ENCODE measurements at places on chromosomes 5 and 9.

GRCh38 chr5:38905516-38905915, 59.7 kb downstream of the OSMR start:
- DNase-seq, result no peak

GRCh38 chr9:81535542-81536241, 153.7 kb downstream of the TLE1 start:
- peak; percentile 27 for DNase-seq

- DNase-seq, result no peak
These were observed 48.8 kb upstream of the EDIL3 start for GRCh38 chr5:84433461-84433860.

GRCh38 chr9:116027096-116027495, 126.5 kb upstream of the PAPPA start:
- no peak for DNase-seq

DNA sequence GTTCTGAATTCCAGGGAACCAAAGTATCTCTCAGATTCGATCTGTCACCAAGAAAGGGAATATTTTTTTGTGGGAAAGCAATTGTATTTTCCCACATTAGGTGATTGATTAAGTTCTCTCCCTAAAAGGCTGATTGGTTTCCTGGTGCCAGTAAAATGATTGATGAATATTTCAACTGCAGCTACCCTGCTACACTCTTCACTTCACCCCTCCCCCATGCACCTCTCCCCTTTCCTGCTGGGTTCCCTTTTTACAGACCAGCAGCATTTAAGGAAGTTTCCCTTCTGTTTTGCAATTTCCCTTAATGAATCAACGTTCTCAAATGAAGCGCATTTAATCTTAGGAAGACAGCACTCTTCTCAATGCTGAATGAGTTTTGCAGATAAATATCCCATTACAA, 13.1 kb downstream of the NR6A1 start:
- no peak for DNase-seq

GRCh38 chr5:125186911-125187375, 440.5 kb upstream of the ZNF608 start:
- DNase-seq, result no peak

DNA sequence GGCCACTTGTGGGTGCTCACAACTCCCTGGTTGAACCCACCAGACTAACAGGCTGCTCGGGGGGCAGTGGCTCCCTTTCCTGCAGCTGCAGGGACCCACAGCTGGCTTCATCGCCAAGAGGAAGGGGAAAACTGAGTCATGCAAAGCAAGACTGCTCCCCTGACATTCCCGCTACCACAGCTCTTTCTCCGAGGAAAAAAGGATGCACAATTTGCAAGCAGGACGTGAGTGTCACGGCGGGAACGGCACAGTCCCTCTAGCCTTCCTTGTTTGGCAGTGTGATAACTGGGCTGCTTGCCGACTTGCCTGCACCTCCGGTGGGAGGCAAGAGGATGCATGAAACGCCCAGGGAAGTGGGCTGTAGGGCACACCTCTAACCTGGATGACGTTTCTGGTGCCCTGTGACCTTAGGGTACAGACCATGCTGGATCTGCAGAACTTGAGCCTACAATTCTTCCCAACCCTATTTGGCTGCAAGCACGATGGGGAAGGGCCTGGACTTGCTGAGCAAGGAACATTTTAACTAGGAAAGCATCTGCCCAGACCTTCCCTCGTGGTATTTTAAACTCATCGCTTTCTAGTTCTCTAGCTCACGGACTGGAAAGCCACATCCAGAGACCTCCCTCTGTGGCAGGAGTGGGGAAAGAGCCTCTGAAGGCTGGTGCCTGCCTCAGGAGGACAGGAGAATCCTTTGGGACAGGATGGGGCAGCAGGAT, 7.8 kb downstream of the SH3PXD2B start:
- DNase-seq, result no peak

DNA sequence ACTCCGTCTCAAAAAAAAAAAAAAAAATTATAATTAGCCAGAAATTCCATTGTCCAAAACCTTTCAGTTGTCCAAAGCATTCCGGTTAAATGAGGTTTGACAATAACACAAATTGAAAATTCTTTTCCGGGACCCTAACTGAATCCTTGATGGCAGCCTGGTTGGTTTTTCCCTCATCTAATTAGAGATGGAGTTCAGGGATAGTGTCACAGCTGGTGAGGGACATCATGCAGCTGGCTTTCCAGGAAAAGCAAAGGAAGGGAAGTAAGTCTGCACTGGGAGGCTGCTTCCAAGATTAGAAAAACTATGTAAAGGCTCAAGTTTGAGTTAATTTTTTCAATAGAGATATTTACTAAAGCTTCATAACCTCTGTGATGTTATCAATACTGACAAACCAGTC, 195.4 kb downstream of the ADAMTS12 start:
- no peak for DNase-seq

DNA sequence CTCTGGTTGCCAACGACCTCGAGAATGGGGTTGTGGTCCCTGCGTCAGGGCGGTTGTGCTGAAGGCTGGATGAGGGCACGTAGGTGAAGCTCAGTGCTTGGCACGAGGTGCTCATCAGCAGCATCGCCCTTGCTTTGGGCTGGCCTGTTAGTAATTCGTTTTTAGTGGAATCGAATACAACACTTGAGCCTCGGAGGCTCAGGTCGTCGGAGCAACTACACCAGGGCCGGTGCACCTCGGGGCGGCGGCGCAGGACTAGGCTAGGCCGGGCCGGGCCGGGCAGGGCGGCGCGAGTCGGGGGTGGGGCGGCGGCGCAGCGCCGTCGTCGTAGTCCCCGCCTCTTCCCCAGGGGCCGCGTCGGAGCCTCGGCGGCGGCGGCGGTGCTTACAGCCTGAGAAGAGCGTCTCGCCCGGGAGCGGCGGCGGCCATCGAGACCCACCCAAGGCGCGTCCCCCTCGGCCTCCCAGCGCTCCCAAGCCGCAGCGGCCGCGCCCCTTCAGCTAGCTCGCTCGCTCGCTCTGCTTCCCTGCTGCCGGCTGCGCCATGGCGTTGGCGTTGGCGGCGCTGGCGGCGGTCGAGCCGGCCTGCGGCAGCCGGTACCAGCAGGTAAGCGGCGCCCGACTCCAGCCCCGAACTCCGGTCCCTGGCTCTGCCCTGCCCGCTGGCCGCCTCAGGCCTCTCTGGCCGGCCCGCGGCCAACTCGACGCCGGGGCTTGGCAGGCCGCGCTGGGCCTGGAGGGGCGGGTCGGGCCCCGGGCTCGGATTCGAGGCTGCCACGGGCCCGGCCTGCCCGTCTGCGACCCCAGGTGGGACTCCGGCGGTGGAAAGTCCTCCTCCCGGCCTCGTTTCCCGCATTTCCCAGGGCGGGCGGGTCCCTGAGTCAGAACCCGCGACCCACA, at the start of gene NDFIP1:
Gene NDFIP1, plus strand, starts transcription at position 348 of the 899 bp plus-strand sequence. Its CDS starts 196 bp downstream, at position 544.
- DNase-seq, result peak; percentile 82

DNA sequence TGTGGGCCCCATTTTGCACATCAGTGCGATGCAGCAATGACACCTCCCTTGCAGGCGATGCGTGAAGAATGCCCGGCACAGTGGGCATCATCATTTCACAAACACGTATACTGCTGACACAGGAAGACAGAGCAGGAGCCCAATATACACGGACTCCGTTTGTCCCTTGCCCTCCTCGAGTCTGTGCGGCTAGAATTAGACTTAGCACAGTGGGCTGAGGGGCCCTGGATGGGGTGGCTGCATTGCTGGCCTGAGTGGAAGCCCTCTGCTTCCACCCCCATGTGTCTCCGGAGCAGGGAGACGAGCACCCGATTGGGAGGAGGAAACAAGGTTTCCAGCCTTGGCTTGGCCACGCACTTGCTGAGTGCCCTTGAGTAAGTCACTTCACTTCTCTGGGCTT, 40.8 kb downstream of the GSN start:
- no peak for DNase-seq

DNA sequence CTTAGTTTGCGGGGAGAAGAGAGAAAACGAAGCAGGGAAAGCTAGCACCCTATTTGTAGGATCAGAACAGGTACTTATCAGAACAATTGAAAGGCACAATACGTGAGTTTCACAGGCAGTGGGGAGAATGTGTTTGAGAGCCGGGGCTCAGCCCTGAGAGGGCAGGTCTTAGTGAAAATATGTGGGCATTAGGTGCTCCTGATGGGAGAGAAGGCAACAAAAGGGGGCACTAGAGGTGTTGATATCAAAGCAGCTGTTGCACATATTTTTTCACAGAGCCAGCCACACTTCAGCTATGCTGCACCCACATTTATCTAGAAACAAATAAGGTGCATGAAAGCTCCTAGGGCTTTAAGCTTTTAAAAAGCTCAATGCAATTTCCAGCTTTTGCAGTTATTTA, 99.7 kb upstream of the MAN2A1 start:
- DNase-seq, result no peak

- DNase-seq, result no peak
These were observed 60.1 kb upstream of the GNA14 start for GRCh38 chr9:77708064-77708815.

DNA sequence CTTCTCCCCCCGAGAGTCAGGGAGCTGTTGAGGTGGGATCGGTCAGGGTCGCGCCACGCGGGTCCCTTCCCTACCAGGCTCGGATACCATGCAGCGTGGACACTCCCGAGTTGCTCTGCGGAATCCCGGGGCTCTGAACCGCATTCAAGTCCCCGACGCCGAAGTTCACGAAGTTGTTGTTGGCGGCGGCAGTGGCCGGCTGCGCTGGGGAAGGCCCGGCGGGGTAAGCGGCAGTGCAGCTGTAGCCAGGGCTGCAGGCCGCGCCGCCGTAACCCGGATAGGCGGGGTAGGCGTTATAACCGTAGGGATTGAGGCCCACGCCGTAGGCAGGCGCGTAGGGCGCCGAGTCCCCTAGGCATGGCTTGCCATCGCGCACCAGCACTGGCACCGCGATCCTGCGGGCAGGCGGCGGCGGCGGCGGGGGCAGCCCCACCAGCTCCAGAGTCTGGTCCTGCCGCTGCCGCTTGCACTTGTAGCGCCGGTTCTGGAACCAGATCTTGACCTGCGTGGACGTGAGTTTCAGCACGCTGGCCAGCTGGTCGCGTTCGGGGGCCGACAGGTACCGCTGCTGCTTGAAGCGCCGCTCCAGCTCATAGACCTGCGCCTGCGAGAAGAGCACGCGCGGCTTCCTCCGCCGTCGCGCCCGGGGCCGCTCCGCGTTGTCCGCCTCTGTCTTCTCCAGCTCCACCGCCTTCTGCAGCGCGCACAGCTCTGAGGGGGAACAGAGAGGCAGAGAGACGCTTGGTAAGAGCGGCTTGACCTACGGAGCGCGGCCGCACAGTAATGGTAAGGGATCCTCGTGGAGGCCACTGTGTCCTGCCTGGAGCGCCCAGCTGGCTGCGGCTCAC, 2.3 kb downstream of the NKX2-5 start:
- DNase-seq, result no peak

DNA sequence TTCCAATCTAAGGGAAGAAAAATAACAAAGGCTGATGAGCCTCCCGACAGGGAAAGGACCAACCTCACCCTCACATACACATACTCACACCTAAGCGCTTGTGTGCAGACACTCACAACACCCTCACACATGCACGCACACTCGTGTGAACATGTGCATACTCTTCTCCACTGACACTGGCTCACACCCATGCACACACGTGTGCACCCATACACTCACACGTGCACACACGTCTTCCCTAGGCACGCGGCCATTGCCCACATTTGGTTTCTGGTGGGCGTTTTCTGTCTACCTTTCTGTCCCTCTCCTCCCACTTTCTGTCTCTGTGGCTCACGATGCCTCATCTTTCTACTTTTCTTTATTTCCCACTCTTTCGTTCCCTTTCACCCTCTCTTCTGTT, 169.7 kb upstream of the MVB12B start:
- no peak for DNase-seq

- no peak for DNase-seq
These were observed 5.2 kb upstream of the BARX1 start for GRCh38 chr9:93960221-93960970.

DNA sequence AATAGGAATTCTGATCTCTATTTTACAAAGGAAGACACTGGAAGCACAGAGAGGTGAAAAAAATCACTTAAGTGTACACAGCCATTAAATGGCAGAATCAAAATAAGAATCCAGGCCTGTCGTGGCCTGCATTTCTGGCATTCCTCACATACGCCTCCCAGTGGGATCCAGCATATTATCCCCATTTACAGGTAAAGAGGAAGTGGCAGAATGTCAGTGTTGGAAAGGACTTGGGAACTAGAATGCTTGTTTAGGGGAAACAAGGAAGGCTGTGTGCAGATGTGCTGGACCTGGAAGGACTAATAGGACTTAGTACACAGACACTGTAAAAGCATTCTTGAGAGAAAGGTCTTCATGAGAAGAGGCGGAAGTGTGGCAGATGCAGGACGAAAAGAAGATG, 241.8 kb downstream of the TRIM32 start:
- DNase-seq, result no peak

- DNase-seq, result no peak
These were observed 51.7 kb downstream of the SH3GL2 start for GRCh38 chr9:17630531-17630949.

GRCh38 chr9:78053627-78054026, 22.0 kb upstream of the GNAQ start:
- DNase-seq, result no peak

- DNase-seq, result no peak
These were observed 9.8 kb downstream of the COL23A1 start for GRCh38 chr5:178580271-178580955.

DNA sequence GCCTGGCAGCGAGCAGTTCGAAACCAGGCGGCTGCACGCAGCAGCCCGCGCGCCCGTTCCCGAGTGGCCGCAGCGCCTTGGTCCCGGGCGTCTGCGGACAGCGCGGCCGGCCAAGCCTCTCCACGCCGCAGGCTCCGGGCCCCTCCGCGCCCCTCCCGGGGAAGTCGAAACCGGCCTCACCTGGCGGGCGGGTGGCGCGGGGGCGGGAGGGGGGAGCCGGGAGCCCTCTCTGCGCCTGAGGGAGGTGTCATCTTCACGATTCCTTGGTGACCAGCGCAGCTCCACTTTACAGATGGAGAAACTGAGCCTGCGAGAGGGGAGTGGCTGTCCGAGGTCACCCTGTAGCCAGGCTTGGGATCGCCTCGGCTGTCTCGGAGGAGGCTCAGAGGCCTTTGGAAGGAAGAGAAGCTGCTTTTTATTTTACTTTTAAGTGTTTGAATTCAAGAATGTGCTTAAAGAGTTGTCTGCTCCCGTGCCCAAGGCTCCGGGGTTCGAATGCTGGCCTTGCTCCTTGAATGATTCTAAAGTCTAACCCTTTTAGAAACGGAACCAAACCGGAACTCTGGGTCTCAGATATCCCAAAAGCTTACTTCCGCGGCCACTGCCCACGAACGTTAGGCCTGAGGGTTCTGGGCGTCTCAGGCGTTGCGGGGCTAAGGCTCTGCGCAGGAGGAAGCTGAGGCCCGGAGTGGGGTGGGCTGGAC, 662 bp downstream of the SUSD3 start:
- no peak for DNase-seq

DNA sequence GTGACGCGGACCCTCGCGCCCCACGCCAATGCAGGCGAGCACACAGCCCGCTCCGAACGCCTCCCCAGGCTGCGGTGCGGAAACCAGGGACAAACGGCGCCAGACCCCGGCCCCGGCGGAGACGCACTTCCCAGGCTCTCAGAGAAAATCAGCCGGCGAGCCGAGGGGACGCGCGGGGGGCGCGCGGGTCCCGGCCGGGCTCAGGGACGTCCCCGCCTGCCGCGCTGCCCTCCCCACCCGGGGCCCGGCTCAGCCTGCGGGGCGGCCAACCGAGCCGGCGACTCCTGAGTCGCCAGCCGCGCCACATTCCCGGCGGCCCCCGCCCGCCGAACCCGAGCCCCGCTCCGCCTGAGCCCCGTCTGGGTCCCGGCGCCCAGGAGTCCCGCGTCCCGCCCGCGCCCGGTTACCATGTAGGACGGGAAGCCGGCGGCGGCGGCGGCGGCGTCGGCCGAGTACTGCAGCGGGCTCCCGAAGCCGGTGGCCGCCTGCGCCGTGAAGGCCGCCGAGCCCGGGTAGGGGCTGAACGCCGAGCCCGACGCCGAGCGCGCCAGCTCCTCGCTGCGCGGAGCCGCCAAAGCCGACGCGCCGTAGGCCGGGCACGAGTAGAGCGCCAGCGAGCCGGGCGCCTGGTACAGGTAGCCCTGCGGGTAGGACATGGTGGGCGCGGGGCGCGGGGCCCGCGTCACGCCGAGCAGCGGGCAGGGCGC, 566 bp downstream of the IRX2 start:
- DNase-seq, result no peak

All from Caco-2 (cell line).